CD4-positive, alpha-beta T cell treated with Interleukin-17A for 4 hours (primary cell): ENCODE measurements at places on chromosomes 4 and X.

- DNase-seq = no peak
Observed at GRCh38 chr4:99610605-99611175, 36.1 kb downstream of the MTTP start.

GRCh38 chrX:149472625-149473024, 32.5 kb downstream of the IDS start:
- no peak for DNase-seq

- DNase-seq = peak; percentile 40
Observed at GRCh38 chrX:41561045-41561444, 113.9 kb downstream of the NYX start.

GRCh38 chr4:149211876-149212275, 603.8 kb downstream of the IQCM start:
- no peak for DNase-seq

GRCh38 chr4:122798101-122798500, 28.5 kb upstream of the FGF2 start:
- DNase-seq = no peak

DNA sequence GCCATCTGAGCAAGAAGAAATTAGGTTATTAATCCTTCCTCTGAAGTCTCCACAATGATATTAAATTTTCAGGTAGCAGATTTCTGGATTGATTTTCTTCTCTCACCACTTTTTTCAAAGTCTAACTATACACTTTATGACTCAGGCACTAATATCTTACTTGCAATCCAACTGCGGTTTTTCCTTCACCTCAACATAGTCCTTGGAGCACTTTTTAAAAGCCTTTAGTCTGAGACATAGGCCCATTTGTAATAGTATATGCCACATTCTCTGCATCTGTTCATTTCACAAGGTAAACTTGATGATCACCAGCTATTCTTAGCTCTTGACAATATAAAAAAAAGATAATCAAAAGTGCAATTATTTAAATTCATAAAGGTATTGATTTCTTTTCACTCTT, 55.9 kb upstream of the EDNRA start:
- no peak for DNase-seq

GRCh38 chr4:80495865-80496264, 160.3 kb downstream of the CFAP299 start:
- DNase-seq = no peak

GRCh38 chr4:176575141-176575730, 217.5 kb downstream of the VEGFC start:
- no peak for DNase-seq

GRCh38 chrX:2784026-2784425, 32.2 kb downstream of the XG start:
- DNase-seq = no peak

DNA sequence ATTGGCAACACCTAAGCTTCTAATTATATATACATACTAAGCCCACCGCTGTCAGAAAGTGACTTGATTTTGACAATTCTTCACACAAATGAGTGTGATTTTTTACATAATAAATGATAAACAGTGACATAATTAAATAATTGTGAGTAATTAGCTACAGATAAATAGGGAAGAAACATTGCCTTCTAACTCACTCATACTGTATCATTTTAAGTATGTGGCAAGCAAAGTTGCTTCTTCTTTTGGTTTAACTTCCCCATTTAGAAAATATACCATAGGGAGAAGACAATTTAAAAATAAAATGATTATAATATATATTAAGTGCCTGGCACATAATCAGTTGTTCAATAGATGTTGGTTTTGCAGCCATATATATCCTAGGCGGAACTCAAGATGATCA, 644.2 kb downstream of the FSTL5 start:
- no peak for DNase-seq

GRCh38 chr4:176945334-176945733, 152.6 kb upstream of the VEGFC start:
- no peak for DNase-seq

DNA sequence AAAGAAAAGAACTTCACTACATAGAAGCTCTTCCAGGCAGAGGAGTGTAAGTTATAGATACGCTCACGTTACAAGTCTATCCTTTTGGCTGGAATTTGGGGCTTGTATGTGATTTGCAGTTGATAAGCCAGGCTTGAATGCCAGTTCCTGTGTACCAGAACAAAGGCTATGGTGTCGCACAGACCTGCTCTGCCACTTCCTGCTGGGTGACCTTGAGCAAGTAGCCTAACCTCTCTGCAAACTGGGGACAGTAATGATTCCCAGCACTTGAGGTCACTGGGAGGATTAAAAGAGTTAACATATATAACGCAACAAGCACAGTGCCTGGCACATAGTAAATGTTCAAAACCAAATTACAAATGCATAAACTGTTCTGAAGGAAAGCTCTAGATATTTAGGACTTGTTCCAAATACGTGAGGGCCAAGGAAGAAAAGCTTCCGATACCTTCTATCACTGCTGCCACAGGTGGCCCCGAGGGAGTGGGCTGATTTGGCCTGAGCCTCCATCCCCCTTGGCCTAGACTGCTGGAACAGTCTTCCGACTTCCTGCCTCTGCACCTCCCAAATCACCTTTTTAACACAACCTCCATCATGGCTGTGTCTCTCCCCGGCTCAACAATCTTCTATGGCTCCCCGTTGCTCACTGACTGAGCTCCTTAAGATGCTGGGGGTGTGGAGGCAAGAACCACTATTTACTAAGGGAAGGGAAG, 1.3 kb upstream of the SOWAHD start:
- peak; percentile 21 for DNase-seq

GRCh38 chr4:156255230-156256007, 301.8 kb upstream of the CTSO start:
- DNase-seq = no peak

- DNase-seq = no peak
Observed at GRCh38 chr4:16897991-16898827, at the start of gene LDB2. LDB2 (minus strand) TSS chr4:16898645.

- no peak for DNase-seq
Observed at GRCh38 chr4:56118055-56118454, 169.3 kb downstream of the CEP135 start.

DNA sequence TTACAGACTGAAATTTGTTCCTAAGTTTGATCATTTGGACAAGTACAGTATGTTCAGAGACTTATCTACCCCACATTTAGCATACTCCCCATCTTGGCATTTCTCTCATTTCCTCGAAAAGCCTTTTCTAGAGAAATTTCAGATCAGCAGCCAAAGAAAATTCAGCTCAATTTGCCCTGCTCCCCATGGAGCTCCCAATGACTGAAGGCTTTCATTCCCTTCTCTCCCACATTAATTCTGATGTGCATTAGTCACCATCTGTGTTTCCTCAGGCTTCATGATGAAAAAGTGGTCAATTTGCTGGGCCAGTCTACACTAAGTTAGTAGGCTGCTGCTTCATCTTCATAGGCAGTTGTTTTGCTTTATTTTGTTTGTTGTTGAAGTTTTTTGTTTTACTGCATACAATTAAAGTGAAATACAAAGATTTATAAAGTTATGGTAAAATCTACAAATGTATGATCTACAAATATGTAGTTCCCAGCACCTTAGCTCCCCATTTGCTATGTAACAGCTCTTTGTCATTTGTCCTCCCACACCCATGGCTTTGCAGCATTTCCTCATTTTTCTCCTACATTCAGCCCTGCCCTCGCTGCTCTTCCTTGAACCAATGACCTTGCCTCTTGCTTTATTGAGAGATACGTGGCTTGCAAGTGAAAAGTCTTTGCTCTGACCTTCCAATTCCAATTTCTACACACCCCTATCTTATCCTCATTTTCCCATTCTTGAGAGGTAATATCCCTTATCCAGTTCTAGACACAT, 193.9 kb downstream of the ANAPC10 start:
- no peak for DNase-seq

DNA sequence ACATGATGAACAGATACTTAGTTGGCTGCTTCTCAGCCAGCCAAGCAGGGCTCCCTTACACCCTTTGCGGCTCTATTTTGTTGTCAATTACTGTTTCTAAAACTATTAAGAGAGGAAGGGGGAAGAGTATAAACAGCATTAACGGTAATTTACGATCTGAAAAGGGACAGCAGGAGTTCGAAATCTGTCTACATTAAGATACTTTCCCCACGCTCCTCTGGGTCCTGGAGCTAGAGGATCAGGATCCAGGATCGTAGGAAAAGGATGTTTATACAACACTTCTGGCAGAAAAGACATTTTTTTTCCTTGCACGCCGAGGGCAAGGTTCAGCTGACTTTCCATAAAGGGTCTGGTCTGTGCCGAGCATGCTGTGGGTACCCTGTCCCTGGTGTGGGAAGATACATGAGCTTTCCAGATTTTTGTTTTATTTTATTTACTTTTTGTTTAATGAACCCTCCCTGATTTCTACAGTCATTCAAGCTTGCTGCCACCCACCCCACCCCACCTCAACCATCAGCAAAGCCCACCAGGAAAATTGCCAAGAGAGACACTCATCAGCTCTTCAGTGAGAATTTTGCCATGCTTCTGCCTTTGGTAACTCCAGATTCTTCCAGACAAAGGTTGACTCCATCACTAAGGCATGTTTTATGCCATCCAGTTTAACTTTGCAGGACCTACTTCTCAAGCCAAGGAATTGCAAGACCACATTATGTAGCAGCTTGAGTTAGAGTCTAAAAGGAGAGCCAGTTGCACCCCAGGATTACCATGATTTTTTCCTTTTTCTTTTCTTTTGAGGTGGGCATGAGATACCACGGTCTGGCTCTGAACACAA, 188.1 kb downstream of the QDPR start:
- DNase-seq = no peak

DNA sequence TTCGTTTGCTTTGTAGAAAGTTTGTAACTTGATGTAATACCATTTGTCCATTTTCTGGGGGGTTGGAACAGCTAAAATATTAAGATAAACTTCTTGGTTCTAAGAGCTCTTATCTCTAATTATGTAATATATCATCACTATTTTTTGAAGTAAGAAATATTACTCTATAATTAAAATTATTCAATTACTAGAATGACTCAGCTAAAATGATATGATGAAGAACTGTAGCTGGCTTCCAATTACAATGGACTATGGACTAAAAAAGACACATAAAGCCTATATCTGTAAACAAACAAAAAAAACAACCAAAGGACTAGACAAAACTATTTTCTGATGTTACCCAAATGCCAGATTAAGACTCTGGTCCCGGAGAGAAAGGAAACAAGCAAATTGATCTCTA, 569.4 kb downstream of the PCDH18 start:
- no peak for DNase-seq

- DNase-seq = no peak
Observed at GRCh38 chr4:72507167-72507566, 61.9 kb downstream of the ADAMTS3 start.

- no peak for DNase-seq
Observed at GRCh38 chrX:45454290-45454689, 253.6 kb upstream of the DIPK2B start.

DNA sequence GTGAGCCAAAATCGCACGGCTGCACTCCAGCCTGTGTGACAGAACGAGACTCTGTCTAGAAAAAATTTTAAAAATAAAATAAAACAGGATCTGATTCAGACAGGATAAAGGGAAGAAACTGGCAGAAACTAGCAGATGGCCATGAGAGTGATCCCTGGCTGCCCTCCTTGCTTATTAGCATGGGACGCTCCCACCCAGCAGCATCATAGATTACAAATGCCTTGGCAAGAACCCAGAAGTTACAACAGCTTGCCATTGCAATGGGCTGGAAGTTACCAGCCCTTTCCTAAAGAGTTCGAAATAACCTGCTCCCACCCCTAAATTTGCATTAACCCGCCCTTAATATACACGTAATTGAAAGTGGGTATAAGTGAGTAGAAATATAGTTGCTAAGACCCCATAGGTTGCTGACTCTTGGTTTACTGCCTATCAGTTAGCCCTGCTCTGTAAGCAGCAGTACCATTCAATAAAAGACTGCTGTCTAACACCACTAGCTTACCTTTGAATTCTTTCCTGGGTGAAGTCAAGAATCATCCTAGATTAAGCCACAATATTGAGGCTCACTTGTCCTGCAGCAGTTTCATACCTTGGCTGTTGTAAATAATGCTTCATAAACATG, 9.1 kb upstream of the XAGE2 start:
- DNase-seq = no peak

- DNase-seq = no peak
Observed at GRCh38 chr4:76564123-76564915, 129.3 kb downstream of the SHROOM3 start.

DNA sequence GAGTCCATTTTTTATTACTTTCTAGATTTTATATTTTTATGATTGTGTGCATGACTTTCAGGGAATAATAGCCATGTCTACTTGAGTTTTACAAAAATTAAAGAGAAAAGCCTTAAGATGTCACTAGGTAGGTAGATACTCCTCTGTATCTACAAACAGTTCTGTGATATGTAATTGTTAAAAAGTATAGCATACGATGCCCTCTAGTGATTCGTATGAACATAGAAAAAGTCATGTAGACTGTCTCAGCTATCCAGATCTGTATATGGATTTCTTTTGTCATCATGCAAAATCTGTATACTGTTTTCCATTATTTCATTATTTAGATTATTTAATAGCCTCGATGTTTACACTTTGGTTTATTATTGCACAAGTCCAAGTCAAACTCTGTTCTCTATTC, 856.6 kb downstream of the CENPC start:
- DNase-seq = no peak

DNA sequence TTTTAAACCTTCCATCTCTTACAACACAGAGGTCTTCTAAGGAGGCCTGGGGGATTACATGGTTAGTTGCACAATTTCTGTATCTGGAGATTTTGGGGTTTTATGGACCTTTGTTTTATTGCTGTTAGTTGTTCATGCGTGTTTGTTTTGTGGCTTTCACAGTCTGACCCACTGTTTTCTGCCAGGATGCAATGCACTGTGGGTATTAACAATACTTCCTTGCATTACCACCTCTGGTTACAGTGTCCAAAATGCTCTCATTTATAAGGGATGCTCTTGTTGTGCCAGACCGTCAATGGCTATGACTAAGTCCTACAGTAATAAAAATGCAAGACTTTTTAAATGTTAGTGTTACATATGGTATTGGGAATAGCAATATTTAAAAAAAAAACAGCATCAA, 730.2 kb downstream of the KCTD8 start:
- no peak for DNase-seq
